ENCODE measurements at places on chromosomes 12 and 14.
A peak's percentile ranks its signal among the peaks of the same experiment; 100 is the strongest.

DNA sequence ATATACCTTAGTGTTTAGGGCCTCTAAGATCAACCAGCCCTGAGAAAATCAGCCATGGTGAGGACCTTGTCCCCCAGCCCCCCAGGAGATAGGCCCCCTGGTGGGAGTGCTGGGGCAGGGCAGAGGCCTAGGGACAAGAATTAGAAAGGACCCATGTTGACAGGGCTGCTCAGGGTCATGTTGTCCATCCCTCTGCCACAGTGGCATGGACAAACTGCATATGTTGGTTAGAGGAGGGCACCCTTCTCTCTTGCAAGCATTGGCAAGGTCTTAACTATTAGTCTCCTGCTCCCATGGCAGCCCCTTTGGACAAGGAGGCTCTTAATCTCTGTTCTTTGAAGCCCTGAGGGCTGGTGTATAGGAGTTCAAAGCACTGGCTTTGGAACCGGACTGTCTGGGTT, 755 bp upstream of the PTPN6 start:
- no peak for DNase-seq

GRCh38 chr12:38465020-38465419, 148.4 kb downstream of the ALG10B start:
- DNase-seq, result no peak

- DNase-seq, result peak; percentile 86
These were observed 608 bp downstream of the PTGES3 start for GRCh38 chr12:56687223-56688128.

DNA sequence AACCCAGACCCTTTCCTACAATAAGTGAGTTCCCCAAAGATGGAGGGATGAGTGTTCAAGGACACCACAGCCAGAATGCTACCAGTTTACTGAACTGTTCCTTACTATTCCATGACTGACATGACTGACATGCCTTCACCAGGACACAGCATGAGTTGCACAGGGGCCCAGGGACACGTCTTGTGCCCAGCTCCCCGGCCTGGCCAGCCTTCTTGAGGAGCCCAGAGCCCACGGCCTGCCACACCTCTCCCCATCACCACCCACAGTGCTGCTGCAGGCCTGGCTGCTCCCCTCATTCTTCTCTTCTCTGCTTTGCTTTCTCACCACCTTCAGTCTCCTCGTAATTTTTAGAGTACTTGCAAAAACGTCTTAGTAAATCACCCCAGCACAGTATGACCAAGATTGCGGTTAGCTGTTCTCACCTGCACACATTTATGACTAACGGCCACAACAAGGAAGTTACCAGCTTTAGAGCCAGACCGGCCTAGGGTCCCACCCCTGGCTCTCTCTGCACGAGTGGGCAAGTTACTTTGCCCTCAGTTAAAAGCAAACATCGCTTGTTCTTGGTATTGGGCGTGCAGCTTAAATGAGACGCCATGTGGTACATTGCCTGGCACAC, 18.5 kb downstream of the PPP2R5E start:
- no peak for DNase-seq

GRCh38 chr12:50926415-50926814, 25.9 kb upstream of the HIGD1C start:
- DNase-seq, result no peak

GRCh38 chr14:96953087-96953874, 156.1 kb downstream of the VRK1 start:
- no peak for DNase-seq
